ENCODE measurements at places on chromosomes 11 and 22.
A peak's percentile ranks its signal among the peaks of the same experiment; 100 is the strongest.

DNA sequence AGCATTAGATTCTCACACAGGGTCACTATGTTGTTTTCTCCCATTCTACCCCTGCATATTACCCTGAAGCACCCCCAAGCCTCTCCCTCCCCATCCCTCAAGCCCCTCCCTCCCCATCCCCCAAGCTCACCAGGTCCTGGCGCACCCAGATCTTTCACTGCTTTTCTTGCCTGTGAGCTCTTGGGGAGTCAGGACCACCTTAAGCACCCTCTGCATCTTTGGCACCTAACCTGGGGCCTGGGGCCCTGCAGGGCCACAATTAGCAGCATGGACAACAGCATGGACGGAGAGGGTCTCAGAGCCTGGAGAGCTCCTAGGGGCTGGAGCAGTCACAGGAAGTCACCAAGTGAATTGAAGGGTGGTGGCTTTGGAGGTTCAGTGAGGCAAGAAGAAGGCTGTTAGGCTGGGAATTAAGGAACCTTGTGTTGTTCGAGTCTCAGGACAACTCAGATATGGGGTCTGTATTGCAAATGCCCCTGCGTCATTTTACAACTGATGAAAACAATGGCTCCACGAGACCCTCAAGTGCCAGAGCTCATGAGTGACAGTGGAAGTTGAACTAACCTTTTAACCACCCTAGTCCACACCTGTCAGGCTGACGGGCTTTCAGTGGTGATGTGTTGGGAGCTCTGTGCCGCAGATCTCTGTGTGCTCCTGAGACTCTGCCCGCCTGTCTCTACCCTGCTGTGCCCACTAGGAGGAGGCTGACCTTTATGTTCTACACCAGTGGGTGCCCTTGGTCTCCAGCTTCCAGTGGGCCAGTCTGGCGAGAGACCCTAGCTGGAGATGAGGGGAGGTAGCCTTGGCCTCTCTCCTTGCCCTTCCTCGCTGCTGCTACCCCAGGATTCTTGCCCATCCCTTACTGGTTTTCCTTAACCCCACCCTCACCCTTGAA is 111.3 kb upstream of the OR4B1 start:
- no peak for DNase-seq

GRCh38 chr22:35140879-35141745 is 75.2 kb downstream of the ISX start:
- DNase-seq = no peak

DNA sequence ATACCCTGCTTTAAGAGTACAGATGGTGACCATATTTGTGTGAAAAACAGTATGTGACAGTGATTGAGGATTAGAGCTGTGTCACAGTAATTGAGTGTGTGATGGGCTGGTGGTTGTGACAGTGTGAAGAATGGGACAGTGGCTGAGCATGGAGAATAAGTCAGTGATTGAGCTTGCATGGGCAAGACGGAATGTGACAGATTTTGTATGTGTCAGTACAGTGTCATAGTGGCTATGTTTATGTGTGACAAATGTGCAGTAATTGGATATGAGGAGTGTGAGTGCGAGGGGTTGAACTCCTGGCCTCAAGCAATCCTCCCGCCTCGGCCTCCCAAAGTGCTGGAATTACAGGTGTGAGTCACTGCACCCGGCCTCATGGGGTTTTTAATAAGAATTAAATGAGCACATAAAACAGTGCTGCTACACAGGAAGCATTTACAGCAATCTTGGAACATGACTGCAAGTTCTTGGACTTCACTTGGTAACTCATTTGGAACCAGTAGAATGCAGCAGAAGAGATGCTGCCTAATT is 583 bp upstream of the RRAS2 start:
- DNase-seq = no peak

- no peak for DNase-seq
Measured at GRCh38 chr11:62147545-62147944, 23.7 kb downstream of the INCENP start.

DNA sequence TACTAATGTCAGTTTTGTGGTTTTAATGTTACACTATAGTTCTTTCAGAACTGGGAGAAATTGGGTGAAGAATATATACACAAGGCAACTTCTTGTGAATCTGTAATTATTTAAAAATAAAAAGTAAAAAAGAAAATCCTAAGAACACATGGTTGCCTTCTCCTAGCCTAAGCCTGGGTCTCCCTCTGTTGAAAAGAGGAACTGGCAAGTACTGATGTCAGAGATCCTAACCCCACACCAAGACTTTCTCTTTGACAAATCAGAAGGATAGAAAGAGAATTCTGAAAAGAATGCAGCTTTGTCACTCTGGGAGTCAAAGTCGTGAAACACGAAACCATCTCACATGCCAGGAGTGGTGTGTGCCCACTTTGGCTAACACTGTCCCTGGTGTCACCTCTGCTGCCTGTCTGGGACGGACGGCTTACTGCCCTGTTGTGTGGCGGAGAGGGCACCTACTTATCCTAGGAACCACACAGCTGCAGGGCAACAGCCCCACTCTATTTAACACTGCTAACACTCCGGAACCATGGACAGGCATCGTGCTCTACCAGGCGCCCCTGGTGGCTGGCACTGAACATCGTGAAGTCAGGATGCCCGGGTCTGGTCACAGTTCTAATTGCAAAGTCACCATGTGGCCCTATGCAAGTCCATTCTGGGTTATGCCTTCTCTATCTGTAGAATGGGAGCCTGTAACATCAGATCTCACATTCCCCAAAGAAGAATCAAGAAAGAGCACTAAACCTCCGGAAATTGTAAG is 108.7 kb upstream of the CD82 start:
- no peak for DNase-seq

DNA sequence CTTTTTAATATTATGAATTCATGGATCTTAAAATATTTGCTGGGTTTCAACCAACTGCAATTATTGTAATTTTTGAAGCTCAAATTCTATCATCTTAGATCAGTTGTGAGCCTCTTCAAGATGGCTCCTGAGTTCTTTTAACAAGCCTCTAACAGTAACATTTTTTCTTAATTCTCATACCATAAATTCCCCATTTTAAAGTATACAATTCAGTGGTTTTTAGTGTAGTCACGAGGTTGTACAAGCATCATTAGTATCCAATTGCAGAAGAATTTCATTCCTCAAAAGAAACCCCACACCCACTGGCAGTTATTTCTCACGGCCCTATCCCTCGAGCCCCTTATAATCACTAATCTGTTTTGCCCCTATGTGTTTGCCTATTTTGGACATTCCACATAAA is 270.8 kb downstream of the SBF2 start:
- DNase-seq = no peak

GRCh38 chr11:31050061-31050765 is 319.3 kb downstream of the DCDC1 start:
- no peak for DNase-seq

GRCh38 chr22:40659166-40659565 is 20.1 kb upstream of the MCHR1 start:
- DNase-seq = no peak

DNA sequence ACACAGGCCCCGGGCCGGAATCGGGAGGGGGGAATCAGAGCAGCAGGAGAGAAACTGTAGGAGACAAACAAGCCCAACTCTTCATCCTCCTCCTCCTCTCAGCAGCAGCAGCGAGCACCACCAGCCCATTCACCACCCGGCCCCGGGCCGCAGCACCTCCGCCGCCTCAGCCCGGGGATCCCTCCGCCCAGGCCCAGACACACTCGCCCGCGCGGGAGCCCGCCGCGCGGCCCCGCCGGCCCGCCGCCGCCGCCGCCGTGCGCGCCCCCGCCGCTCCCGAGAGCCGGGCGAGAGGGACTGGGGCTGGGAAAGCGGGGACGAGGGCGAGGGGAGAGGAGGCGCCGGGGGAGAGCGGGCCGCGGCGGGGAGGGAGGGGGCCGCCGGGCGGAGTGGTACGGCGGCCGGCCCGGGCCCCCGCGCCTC is at the start of gene PHF21A:
Gene PHF21A (minus strand): TSS at position 154 of the 423 bp plus-strand sequence. CDS start 37,235 bp downstream, outside the sequence.
- peak; percentile 66 for DNase-seq
